Activated CD8-positive, alpha-beta memory T cell treated with anti-CD3 and anti-CD28 coated beads, Interleukin-2, amount 10 ng/mL, durations not matched to agents 7 days and 5 days (primary cell): ENCODE measurements at places on chromosomes 1 and 21. TPM values are rescaled to one million over a fixed set of nuclear protein-coding genes. Genes with fewer than 3 reads are reported as not detected.

UAP1 gene
- 23.5 TPM for total RNA-seq

OXCT2 gene
- total RNA-seq, result 0.82 TPM

EDARADD gene
- total RNA-seq, result 3.7 TPM

KPRP gene
- not detected for total RNA-seq

DNA sequence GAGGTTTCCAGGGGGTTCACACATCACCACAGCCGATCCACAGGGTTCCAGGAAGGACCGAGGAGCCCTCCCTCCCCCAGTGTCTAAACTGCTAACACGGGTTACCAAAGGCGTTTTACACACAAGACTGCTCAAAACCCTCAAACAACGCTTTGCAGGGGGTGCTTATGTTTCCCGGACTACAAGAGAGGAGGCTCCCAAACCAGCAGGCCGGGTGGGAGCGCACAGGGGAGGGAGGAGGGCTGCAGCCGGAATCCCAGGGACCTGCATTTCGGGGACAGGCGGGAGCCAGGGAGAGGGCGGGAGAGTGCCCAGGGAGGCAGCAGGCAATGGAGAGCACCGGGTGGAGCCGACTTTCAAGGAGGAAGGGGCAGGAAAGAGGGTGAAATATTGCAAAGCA lies 50.8 kb downstream of the ACBD3 start:
- no peaks in the 10 kb centered on the region for H3K4me1 ChIP-seq
- H3K27ac ChIP-seq, result no peak overlapping the region
- DNase-seq, result peak; percentile 38
- H3K4me3 ChIP-seq, result no peak overlapping the region
- H3K36me3 ChIP-seq, result no peaks in the 10 kb centered on the region

DNA sequence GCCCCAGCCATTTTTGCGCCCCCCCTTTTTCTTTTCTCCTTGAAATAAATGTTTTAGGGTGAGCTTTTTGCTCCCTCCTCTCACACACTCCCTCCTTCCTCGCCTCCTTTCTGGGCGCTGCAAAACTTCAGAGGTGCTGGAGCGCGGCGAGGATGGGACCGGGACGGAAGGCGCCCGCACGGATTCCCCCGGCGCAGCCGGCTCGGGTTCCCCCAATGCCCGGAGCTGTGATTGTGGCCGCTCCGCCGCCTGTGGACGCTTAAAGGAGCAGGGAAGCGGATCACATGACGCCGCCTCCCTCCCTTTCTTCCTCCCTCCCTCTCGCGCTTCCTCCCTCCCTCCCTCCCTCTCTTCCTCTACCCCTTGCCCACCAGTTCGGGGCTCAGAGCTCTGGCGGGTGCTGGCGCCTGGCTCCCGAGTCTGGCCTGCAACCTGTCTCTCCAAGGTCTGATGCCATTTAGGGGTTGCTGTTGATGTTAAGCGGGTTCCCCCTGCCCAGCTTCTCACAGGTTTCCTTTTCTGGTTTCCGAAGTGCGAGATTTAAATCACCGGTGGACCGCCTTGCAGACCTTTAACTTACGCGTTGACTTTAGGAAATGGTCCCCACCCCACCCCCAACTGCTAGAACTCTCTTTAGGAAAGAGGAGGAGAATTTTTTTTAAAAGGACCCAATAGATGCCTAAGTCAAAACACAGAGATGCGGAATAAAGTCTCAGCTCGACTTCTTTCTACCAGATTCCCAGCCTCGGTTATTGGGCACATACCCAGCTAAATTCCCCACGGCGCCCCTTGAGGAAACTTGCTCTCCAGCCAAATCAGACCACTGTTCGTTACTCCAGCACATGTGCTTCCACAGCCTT lies at the start of gene WLS:
WLS (minus strand) TSS at position 235 of the 860 bp plus-strand sequence; CDS start at position 11, 224 bp downstream.
- DNase-seq, result no peak
- peaks cover 9% of the 10 kb centered on the region for H3K4me1 ChIP-seq

DNA sequence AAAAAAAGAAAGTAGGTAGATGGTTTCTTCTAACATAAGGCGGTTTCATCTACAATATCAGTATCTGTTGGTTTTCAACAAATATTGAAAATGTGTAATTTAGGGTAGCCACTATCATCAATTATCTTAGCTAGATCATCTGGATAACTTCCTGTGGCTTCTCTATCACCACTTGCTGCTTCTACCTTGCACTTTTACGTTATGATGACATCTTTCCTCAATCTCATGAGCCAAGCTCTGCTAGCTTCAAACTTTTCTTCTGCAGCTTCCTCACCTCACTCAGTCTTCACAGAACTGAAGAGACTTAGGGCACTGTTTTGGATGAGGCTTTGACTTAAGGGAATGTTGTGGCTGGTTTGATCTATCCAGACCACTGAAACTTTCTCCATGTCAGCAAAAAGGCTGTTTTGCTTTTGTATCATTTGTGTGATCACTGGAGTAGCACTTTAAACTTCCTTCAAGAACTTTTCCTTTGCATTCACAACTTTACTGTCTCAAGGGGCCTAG lies 144.9 kb upstream of the HP1BP3 start:
- no peak for DNase-seq
- no peaks in the 10 kb centered on the region for H3K27me3 ChIP-seq
- H3K4me3 ChIP-seq, result peak overlapping the region; percentile 29
- H3K36me3 ChIP-seq, result peaks cover 28% of the 10 kb centered on the region

GRCh38 chr1:4353090-4353856 lies 301.1 kb upstream of the AJAP1 start:
- H3K4me1 ChIP-seq, result no peaks in the 10 kb centered on the region
- no peak overlapping the region for H3K27ac ChIP-seq
- H3K36me3 ChIP-seq, result no peaks in the 10 kb centered on the region
- no peak overlapping the region for H3K4me3 ChIP-seq
- no peak for DNase-seq

- DNase-seq, result no peak
- H3K27ac ChIP-seq, result no peak overlapping the region
- no peaks in the 10 kb centered on the region for H3K27me3 ChIP-seq
- no peaks in the 10 kb centered on the region for H3K4me1 ChIP-seq
- H3K36me3 ChIP-seq, result no peaks in the 10 kb centered on the region
Measured at GRCh38 chr1:173507847-173508209, 30.7 kb downstream of the PRDX6 start.

DNA sequence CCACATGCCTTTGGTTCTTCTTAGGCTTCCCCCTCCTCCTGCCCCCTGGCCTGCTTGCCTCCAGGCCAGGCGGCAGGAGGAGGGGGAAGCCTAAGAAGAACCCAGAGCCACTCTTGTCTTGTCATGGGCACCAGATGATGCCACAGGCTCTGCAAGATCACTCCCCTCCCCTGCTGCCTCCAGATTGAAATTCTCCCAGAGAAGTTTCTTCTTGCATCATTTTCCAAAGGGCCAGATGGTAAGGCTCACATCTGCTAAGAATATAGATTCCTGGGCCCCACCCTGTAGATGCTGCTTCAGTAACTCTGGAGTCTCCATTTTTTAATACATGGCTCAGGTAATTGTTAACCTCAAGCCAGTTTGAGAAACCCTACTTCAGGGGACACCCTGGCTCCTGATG lies 60.8 kb downstream of the FAM163A start:
- DNase-seq, result no peak
- H3K27ac ChIP-seq, result no peak overlapping the region
- no peaks in the 10 kb centered on the region for H3K36me3 ChIP-seq
- no peaks in the 10 kb centered on the region for H3K4me1 ChIP-seq

DNA sequence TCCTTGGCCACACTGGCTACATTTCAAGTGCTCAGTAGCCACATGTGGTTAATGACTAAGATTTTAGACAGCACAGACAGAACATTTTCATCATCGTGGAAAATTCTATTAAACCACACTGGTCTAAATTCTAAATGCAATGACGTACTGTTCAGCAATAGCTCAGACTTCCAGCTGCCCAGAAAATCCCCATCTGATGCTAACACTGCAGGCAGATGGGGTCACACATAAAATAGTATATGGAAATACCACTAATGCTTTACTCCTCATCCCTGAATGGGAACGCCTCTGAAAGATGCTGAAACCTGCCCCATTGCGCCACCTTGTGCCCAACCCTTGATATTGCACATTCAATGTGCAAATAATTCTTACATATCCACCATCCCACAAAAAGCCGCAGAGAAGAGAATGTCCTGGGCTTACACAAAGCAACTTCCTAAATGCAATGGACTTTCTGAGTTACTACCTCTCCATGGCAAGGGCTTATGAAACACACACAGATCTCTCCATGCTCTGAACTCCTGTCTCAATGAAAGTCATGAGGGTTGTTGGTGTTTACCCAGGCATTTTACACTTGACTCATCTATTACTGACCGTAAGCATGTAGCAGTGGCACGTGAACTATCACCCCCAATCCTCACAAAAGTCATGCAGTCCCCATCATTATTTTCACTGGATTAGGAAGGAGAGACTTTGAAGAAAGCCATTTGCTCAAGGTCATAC lies 20.3 kb upstream of the SLC5A9 start:
- no peak overlapping the region for H3K27ac ChIP-seq
- no peak overlapping the region for H3K4me3 ChIP-seq
- no peaks in the 10 kb centered on the region for H3K4me1 ChIP-seq

DNA sequence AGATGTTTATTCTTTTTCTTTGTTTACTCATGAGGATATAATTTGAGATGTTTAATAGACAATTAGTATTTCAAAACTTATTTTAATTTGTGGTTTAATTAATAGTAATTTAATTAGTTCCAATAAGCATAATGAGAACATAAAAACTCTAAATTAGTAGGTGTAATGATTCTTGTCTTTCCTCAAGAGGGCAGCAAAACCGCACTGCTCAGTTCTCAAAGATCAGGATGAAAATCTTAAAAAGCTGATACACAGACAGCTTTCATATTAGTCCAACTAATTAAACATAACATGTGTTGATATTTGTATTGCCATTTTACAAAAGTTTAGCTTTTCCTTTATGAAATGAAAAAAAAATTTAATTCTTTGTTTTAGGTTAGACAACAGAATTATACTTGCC lies 106.7 kb upstream of the C21orf91 start:
- H3K4me3 ChIP-seq, result no peak overlapping the region
- no peak for DNase-seq
- H3K4me1 ChIP-seq, result no peaks in the 10 kb centered on the region
- H3K36me3 ChIP-seq, result no peaks in the 10 kb centered on the region

GRCh38 chr1:27555700-27556424 lies 48.1 kb downstream of the AHDC1 start:
- no peak overlapping the region for H3K4me3 ChIP-seq
- peak; percentile 66 for DNase-seq
- no peaks in the 10 kb centered on the region for H3K27me3 ChIP-seq
- H3K36me3 ChIP-seq, result no peaks in the 10 kb centered on the region

DNA sequence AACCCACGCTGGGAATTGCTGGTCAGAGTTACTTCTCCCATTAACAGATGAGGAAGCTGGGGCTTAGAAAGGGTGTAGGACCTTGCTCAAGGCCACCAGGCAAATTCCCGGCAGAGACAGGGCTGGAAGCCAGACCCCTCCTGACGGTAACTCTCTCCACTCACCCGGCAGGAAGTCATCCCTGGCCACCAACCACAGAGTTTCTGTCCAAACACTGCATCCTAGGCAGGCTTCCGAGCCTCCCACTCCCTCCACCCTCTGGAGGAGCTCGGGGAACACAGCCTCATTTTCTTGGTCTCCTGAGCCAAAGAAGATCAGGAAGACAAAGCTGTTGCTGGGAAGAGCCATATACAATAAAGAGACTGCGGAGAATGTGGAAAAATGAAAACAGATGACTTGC lies 25.0 kb upstream of the ZNF436 start:
- no peak for DNase-seq
- H3K27me3 ChIP-seq, result no peaks in the 10 kb centered on the region
- no peak overlapping the region for H3K27ac ChIP-seq
- H3K4me1 ChIP-seq, result peaks cover 5% of the 10 kb centered on the region
- H3K4me3 ChIP-seq, result no peak overlapping the region

DNA sequence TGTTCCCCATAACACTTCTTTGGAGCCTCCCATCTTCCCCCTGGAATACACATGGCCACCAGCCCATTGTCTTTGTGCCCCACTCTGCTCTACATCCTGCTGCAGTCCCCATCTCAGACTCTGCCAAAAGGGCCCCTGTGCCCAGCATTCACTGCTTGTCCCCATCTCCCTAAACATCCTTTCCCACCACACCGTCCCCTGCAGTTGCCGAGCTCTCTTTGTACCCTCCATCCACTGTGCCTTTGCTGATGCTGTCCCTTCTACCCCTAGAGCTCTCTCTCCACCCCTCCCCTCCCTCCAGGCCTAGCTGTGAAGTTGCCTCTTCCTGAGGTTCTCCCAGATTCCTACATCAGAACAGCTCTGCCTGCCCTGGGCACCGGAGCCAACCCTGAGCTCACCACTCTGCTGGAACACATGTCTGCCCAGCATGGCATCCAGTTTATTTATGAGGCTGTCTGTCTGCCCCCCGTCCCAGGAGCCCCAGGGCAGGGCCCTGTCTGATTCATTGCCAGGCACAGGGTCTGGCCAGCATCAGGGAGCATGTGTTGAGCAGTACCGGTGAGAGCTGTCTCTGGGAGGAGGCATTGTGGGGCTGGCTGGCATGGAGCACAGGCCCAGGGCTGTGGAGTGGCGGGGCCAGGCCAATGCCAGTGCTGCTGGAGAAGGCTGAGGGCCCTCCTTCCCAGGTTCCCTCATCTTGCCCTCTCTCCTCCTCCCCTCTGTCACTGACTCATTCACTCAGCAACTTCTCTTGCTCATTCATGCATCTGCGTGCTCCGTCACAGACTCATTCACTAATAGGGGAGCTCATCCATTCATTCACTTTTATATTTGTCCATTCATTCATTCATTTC lies 28.8 kb downstream of the EDN2 start:
- H3K36me3 ChIP-seq, result no peaks in the 10 kb centered on the region
- no peak overlapping the region for H3K4me3 ChIP-seq
- peaks cover 4% of the 10 kb centered on the region for H3K27me3 ChIP-seq
- H3K27ac ChIP-seq, result no peak overlapping the region
- DNase-seq, result no peak

DNA sequence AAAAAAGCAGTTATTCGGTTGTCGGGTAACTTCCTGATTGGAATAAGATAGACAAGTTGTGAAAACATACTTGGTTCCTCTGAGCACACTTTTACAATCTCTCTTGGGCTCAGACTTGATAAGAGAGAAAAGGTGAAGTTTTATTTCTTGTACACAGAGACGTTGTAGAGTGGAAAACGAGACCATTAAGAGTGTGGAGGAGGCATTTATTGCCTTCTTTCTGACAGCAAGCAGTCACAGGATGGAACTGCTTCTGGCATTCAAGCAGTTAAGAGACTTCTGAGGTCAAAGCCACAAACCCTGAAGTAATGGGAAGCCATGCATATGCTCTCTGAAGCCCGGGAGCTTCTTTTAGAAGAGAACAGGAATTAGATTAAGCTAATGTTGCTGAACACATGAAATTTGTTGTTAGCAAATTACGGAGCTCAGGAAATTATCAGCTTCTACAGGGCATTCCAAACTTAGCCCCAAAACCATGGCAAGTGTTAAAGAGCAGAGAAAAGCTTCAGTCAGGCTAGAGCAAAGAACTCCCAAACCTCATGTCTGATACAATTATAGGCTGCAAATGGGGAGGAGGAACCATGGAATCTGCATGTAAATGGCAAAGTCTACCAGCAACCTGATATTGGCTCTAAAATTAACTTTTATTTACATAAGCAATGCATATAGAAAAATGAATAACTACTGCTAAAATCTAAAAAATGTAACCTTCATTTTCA lies 26.0 kb downstream of the S1PR1 start:
- peak; percentile 51 for DNase-seq
- no peaks in the 10 kb centered on the region for H3K27me3 ChIP-seq
- peak overlapping the region; percentile 64 for H3K27ac ChIP-seq
- H3K36me3 ChIP-seq, result peaks cover 5% of the 10 kb centered on the region
- H3K4me3 ChIP-seq, result peak overlapping the region; percentile 20
- peaks cover 66% of the 10 kb centered on the region for H3K4me1 ChIP-seq
